SK-N-SH treated with all-trans-retinoic acid at 6 μM for 48 hours (cell line): ENCODE measurements at places on chromosomes 5 and 9.

- ATAC-seq: no peak
These were observed 33.6 kb downstream of the SUB1 start for GRCh38 chr5:32618962-32619361.

DNA sequence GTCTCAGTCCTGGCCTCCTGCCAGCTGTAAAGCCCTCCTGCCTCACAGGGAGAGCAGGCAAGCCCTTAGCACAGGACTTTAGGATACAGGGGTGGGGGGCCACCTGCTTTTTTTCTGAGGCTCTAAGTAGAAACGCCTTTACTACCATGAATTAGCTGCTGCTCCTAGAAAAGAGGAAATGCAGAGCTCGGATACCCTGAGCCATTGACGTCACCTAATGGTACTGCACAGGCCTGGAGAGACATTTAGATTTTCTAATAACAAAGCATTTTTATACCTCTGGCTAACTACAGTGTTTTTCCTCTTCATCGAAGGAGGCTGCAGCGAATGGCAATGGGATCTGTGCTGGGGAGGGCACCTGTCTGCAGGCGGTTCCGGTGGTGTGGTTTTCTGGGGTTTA is 137.0 kb downstream of the WDR41 start:
- ATAC-seq: no peak

DNA sequence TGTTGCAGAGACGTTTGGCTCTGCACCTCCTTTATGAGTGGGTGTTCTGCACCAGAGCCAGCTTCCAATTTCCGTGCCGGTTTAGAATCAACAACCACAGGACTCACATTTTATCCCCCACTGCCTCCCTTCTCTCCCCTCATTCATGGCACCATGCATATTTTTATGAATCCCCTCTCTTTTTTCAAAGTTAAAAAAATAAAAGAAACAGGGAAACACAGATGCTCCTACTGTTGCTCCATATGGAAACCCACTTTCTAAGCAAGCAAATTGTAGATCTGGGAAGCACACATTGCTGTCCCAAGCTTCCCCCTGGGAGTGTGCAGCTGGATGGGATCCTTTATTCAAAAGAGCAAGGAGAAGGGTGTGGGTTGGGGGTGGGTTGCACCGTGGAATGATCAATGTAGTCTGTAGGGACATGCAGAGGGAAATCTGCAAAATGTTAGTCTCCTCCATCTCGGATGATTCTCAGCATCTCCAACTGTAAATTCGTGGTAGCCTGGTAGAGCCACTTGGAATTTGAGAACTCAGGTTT is 410.0 kb upstream of the ADAMTSL1 start:
- ATAC-seq: no peak

DNA sequence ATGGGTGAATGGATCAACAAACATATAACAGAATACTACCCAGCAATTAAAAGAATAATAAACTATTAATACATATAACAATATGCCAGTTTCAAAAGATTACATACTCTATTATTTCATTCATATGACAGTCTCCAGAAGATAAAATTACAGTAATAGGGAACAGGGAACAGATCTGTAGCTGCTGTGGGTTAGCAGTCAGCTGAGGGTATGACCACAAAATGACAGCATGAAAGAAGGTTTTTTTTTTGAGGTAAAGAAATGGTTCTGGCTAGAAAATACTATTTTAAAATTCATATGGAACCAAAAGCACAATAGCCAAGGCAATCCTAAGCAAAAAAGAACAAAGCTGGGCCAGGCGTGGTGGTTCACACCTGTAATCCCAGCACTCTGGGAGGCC is 73.0 kb upstream of the NR5A1 start:
- no peak for ATAC-seq

- peak; percentile 62 for ATAC-seq
These were observed 208.8 kb downstream of the ERCC6L2 start for GRCh38 chr9:96084331-96084734.

DNA sequence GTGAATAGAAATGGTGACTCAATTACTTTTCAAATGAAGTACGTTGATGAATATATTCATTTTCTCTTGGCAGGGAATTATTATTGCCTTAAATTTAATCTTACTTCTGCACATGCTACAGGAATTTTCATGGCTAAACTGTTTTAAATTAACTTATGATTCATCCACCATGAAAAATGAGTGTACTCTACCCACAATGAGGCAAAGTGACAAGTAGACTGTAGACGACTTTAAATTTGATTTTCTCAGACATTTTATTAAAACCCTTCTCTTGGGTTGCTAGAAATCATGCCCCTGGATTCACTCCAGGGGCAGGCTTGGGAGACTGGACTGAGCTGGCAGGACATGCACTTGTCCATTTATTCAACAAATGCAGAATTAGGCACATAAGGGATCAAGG is 23.5 kb upstream of the ERAP2 start:
- ATAC-seq: peak; percentile 73

DNA sequence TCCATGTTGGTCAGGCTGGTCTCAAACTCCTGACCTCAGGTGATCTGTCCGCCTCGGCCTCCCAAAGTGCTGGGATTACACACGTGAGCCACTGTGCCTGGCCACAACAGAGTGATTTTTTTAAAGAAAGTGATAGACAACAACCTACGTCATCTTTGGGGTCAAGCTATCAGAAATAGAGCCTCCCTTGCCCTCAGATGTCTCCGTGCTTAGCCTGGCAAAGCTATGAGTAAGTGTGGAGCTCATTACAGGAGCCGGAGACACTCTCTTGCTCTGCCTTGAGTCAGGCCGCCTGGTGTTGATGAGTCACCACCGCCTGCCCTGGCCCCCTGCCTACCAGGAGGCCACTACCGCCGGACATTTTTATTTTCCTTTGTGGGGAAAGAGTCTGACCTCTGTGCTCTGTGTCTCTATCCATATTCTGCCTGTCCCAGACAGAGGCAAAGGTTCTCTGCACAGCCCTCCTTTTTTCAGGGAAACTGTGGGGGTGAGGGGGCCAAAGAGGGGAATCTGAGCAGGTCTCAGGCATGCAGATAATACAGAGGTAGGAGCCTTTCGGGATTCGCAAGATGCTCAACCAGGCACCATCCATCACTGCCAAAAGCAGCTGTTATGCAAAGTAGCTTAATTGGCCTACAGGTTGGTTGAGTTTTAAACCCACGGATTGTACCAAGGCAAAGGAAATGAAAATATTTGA is 123.7 kb upstream of the CPEB4 start:
- peak; percentile 99 for ATAC-seq
